H9 (cell line): ENCODE measurements at places on chromosomes 16 and 17.

DNA sequence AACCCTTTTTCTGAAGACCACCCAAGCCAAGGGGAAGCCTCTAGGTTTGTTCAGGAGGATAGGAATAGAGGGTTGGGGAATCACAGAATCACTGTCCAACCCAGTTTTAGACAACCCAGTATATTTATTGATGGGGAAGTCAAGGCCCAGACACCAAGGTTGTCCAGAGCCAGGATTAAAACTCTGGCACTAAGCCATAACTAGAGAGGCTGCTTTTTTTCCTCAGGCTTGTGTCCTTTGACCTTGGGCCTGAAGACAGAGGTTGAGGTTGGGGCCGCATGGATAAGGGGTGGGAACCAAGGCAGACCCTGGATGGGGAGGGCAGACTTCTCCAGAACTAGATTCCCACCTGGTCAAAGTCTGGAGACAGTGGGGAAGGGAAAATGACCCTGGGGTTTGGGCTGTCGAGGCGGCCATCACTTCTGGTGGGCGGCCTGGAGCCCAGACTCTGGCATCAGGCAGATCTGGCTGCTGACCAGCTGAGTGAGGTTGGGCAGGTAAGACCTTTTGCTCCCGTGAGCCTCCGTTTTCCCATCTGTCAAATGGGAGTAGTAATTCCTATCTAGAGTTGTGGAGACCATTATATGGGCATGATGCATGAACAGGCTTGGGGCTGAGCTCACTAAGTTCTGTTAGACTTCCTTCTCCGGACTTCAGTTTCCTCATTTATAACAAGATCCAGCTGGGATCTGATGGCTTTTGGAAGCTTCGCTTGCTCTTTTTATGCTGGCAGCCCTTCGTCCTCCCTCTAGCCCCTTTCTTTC, 17.9 kb downstream of the IGFBP4 start:
- no peak for DNase-seq

DNA sequence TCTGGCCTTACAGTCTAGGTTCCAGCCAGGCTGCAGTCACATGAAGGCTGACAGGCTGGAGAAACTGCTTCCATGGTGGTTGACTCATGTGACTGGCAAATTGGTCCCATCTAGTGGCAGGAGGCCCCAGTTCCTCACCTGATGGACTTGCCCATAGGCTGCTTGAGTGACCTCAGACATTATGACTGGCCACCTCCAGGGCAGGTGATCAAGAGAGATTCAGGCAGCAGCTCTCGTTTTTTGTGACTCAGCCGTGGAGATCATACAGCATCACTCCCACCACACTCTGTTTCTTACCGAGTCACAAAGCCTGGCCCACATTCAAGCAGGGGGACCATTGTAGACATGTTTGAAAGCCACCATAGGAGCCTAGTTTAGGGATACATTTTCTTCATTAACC, 34.5 kb downstream of the SIAH1 start:
- no peak for DNase-seq

GRCh38 chr17:48173191-48173984, 65.8 kb downstream of the SNX11 start:
- DNase-seq: no peak

- DNase-seq: no peak
Observed at GRCh38 chr17:42529061-42529460, 7.0 kb upstream of the NAGLU start.

DNA sequence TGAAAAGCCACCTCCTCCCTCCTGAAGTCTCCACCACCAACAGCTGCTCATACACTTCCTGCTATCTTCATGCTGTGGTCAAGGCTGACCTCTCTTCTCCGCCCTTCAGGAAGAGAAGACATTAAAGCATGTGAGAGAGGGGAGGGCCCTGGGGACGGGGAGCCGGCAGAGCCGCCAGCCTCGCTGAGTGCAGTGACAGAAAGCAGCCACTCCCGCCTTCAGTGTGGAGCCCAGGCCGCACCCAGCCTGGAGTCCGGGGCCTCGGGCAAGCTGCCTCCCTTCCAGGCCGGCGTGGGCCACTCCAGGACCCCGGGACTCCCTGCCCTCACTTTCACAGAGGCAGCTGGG, 94.7 kb upstream of the TNRC6C start:
- DNase-seq: no peak

GRCh38 chr17:73286863-73287296, 24.9 kb downstream of the CDC42EP4 start:
- no peak for DNase-seq

- DNase-seq: no peak
Observed at GRCh38 chr17:44081681-44082080, 11.1 kb downstream of the G6PC3 start.

DNA sequence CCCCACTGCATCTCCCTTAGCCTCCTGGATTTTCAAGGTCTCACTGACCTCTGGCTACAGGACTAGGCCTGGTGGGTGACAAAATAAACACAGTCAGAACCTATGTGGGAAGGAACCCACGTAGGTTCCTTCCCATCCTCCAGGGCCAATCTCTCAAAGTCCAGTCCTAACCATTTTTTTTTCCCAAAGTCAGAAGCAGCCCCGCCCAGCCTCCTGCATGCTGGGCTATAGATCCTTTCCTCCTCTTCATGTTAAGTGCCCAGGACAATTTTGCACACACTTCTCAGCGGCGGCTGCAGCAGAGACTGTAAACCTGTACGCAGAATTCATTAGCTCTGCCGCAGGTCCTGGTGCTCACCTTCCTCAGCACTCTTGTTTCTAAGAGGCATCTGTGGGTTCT, 285.8 kb downstream of the NPIPA8 start:
- DNase-seq: no peak

GRCh38 chr17:19304209-19304608, 58.3 kb downstream of the B9D1 start:
- no peak for DNase-seq

DNA sequence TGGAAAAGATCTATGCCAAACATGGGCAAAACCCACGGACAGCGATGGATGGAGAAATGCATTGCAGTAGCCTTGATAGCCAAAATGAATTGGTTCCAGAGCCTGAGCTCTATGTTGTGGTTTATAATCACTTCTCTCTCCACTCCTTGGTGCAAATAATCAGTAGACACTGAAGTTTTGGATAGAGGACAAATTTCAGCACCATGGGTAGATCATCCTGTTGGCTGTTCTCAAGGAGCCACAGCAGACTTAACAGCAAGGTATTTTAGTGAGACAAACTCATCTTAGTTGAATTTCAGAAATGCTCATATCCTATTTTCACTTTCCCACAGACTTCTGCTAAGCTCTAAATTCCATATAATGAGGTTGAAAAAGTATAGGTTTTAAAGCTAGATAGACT, 88.3 kb upstream of the CCL1 start:
- no peak for DNase-seq

- DNase-seq: no peak
Observed at GRCh38 chr17:17376362-17376761, 73.2 kb downstream of the NT5M start.
